ENCODE measurements at places on chromosomes 13 and 19. TPM values are rescaled to one million over a fixed set of nuclear protein-coding genes. Genes with fewer than 3 reads are reported as not detected.
A peak's percentile ranks its signal among the peaks of the same experiment; 100 is the strongest.

Gene PCDH9
- polyA plus RNA-seq = 9.9 TPM

Gene VAV1
- 0.66 TPM for polyA plus RNA-seq

Gene KCNRG
- polyA plus RNA-seq = 0.63 TPM

Gene DMAC2
- 71.4 TPM for polyA plus RNA-seq

DNA sequence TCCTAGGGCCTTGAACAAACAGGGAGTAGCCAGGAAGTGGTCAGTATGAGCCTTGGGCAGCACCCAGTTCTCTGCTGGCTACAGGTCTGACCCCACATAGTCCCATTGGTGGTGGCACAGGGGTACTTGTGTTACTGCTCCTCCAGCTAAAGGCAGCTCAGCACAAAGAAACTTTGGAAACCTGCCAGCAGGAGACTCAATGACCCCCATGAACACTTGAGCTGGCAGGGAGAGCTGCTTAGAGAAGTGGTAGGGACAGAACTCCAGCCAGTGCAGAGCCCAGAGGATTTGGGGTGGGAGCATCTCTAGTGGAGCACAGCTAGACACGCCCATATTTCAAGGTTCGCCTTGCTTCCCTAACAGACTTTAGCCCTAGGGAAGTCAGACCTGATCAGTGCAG lies 10.4 kb upstream of the ZNF586 start:
- peak; percentile 4 for DNase-seq

DNA sequence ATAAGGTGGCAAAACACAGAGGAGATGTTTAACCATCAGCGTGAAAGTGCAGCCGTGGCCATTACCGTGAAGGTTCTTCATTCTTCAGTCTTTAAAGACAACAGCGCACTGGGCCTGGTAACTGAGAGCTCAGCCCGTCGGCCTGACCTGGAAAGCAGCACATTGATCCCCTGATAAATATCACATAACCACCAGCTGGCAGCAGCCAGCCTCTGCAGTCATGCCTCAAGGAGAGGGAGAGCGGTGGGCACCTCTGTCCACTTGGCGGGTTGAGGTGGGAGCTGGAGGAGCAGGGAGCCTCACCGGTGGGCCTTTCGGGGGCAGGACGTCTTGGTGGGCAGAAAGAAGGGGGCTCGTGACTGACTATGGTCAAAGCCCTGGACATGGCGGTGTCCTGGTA lies 58.1 kb downstream of the MCF2L start:
- no peak for DNase-seq

DNA sequence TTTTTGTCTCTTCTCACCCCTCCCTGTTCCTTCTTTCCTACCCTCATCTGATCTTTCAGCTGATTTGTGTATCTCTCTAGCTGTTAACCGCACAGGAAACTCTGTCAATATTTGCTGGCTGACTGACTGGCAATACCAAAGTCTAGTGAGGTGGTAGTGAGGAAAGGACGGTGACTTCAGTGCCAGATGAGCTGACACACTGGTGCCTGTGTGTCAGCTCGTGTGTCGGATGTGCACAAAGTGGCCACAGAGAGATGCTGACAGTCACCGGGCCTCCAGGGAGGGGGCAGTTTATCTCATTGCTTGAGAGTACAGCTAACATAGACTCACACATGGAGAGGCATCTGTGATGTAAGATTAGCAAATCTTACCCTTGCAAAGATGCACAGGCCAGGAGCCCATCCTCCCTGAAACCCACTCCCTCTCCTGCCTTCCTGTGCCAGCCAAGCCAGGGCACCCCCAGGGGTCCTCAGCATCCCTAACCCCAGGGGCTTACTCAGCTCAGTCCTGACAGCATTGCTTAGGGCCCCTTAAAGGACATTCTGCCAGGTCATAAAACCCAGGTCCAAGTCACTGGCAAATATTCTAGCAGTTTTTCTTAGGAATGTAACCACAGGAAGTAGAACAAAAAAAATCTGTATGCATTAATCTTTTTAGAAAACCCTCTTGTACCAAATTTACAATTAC lies 80.2 kb downstream of the SHISA2 start:
- DNase-seq = no peak

DNA sequence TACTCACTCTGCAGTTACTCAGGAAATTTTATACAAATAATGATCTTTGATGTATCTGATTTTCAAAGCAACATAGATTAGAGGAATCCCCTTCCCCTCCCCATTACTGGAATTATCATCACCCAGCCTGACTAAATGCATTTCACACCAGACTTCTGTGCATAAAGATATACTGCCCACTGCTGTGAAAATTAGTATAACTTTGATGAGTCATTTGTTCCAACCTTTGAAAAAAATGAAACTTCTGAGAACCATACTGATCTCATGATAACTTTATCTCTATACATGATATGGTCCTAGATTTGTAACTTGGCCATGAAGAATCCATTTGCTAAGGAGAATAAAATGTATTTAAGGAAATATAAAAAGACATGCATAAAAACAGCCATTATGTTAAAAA lies 63.9 kb downstream of the GPC6 start:
- DNase-seq = no peak

All from brain (organoid and tissue), 16 donors.